ENCODE measurements at places on chromosomes 1 and 21.

DNA sequence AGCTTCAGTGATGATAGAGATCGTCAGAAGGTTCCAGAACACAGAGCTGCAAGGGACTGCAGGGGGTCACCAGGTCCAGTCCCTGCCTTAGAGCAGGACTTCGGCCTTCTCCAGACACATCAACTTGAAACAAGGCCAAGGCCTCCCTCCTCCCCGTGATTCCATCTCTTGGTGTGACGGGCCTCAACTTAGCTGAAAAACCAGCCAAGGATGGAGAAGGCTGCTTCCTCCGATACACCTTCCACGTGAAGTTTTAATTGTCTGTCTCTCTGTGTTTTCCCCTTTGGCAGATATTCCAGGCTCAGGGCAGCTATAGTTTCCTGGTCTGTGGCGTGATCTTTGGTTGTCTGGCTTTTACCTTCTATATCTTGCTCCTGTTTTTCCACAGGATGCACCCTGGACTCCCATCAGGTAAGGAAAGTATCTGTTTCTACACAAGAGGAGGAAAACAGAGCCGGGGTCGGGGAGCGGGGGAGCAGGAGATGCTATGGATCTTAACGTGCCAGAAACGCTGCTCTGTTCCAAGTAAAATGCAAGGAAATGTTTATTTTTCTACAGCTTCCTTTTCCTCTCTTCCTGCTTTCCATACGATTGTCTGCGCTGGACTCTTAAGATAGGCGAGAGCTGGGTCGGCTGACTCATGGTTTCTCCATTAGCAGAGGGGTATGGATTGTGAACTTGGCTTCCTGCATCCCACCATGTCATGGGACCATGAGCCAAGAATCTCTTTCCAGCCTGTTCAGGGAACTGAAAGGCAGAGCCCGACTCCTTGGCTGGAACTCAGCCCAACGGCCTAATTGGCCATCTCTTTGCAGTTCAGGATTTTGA is 32.8 kb downstream of the ELK4 start:
- DNase-seq, result no peak

GRCh38 chr1:98921817-98922216 is 82.8 kb downstream of the PLPPR5 start:
- DNase-seq, result no peak

DNA sequence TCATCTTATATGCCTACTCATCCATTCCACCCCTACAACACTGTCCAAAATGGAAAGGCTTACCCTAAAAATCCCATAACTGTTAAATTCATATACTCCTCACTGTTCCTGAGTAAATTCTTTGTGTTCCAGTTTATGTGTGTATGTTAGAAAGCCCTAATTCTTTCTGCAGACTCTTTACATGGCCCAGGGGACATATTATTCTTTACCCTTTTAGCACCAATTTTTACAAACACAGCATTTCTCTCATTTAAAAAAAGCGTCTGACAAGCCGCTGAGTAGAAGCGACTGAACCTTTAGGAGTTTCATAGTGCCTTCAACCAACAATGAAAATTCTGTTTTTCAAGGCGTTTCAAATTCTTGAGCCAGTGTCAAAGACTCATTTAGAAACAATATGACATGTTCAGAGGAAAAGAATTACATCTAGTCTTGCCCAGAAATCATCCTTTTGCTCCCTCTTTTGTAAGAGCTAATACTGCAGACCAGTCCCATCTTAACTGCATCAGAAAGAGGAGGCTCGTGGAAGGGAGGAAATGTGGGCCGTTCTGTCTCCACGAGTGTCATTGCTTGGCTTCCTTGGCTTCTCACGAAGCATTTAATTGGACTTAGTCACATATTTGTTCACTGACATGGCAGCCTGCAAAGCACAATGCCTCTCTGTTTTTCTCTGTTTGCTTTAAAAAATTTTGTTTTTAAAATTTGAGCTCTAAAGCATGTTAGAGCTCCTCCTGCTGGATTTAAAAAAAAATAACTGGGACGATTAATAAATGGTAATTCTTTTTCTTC is 21.3 kb upstream of the C1orf105 start:
- peak; percentile 89 for DNase-seq

- DNase-seq, result peak; percentile 96
Observed at GRCh38 chr1:160083968-160084770, 2.8 kb downstream of the KCNJ9 start.

DNA sequence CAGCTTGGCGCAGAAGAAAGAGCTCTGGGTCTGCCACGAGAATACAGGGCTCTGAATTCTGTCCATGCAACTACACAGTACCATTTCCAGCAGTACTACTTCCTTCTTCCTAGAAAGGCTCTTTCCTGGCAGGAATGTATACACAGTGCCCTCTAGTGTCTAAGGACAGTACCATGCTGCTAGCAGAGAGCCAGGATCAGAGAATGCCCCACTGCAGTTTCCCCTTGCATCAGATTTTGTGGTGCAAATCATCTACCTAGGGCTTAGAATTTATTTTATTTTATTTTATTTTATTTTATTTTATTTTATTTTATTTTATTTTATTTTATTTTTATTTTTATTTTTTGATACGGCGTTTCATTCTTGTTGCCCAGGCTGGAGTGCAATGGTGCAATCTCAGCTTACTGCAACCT is 50.8 kb downstream of the PAX7 start:
- peak; percentile 69 for DNase-seq

GRCh38 chr1:22252251-22252650 is 109.4 kb upstream of the WNT4 start:
- DNase-seq, result peak; percentile 63

DNA sequence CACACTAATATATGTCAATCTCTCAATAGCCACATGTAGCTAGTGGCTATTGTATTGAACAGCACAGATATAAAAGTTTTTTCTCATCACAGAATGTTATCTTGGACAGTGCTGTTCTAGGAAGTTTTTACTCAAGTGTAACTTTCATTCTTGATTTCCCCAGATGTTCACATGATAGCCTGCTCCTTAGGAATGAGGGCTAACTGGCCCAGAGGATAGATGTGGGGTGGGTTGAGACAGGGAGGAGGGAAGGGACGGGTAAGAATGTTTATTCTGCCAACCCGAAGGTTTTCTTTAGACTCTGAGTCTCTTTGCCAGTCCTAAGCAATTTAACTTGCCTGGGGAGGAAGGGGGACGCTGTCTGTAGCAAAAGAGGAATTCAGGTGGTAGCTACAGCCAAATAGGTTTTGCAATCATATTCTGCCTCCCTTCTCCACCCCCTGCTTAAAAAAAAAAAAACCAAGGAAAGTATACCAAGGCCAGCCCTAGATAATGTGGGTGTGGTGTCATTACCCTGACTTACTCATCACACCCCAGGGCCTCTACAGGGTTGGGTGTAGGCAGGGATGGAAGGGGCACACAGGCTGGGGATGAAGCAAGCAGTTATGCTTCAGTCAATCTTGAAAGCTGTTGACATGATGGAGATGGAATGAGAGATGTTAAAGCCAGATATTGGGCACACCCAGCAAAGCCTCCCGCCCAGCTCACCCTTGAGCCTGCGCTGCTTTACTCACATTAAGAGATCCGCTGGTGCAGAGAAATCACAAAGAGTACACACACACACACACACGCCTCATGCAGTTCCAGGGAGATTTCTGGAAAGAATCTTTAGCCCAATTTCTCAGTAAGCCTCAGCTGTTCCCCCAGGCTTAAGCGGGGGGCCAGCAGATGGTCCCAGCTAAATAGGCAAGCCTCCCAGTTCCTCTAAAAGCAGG is 59.9 kb downstream of the PLXNA2 start:
- DNase-seq, result peak; percentile 13

GRCh38 chr1:204406621-204407020 is 5.0 kb downstream of the PPP1R15B start:
- DNase-seq, result no peak

GRCh38 chr1:1168451-1169411 is 4.9 kb upstream of the TTLL10 start:
- no peak for DNase-seq

DNA sequence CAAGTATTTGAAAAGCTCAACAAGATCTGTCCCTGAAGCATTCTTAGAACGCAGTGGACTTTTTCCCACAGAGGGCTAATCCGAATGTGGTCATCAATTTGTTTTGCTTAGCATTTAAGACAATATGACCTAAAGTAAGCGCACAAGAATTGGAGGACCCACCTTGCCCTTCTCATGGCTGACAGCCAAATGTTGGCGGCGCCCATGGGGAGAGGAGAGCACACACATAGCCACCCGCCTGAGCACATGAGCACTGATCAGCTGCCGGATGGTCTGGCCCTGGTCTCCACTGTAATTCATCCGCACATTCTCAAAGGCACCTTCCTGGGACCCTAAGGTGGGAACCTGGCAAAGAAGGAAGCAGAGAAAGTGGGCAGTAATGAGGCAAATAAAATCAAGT is 52.4 kb downstream of the UBR4 start:
- DNase-seq, result no peak

- no peak for DNase-seq
Observed at GRCh38 chr21:26572076-26572701, 897 bp downstream of the CYYR1 start.

DNA sequence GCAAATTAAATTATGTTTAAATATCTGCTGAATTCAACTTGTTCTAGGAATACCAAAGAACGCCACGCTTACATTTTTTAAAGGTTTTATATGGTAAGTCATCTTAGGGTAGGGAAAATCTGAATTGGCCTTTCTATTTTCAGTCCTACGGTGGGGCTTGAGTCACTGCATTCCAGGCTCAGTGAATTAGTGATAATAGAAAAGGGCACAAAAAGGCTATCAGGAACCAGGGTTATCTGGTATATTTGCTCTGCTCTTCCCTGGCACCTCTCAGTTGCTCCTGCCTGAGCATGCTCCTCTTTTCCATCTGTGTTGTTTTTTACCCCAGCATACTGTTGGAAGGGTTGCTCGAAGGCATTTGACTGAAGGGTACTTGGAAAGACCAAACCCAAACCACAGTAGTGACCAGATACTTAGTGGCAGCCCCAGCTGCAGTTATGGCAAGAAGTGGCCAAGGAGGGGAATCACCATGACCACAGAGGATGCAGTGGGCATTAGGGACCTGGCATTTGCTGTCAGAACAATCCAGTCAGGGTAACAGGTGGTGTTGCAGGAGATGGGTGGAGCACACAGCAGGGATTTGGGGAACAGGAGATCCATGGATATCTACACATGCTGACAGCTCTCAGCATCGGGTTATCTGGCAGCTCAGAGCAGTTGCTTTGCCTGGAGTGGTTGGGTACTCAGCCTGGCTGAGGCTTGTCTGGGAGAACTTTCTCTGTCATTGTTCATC is 2.3 kb downstream of the OVAAL start:
- no peak for DNase-seq

DNA sequence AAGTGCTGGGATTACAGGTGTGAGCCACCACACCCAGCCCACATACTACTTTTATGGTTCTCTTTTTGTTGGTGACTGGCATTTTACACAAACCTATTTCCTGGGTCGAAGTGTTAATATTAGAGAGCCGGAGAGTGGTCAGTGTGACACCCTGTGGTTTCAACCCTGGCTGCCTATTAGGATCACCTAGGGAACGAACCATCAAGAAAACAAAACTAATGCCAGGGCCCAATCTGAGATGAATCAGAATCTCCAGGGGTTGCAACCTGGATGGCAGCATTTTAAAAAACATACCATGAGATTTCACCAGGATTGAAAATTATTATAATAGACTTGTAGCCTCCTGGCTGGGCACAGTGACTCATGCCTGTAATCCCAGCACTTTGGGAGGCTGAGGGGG is 6.1 kb downstream of the MRPS21 start:
- DNase-seq, result no peak

Measured in DMS53 (cell line).